ENCODE measurements at places on chromosomes 3 and 15. TPM values are rescaled to one million over a fixed set of nuclear protein-coding genes. Genes with fewer than 3 reads are reported as not detected.

CTXN2 gene
- not detected for total RNA-seq

PAQR5 gene
- not detected for total RNA-seq

CNTN4 gene
- total RNA-seq = 0.05 TPM

KNG1 gene
- total RNA-seq = not detected

PCLAF gene
- 2.0 TPM for total RNA-seq

ETV5 gene
- total RNA-seq = 0.49 TPM

PLA2G4D gene
- total RNA-seq = not detected

DNA sequence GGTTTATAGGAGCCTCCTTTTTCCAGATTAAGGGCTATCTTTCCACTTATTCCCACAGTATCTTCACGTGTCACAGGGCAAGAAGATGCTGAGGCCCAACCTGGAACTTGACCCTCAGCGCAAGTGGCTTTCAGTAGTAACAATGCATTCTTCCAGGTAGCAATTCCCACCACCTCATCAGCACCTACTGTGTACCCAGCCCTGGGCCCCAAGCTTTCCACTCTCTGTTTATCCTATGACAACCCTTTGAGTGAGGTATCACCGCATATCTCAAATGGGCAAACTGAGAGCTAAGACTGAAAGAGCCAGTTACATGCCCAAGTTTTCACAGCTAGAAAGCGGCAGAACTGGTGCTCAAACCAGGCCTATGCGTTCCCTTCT is 88.2 kb downstream of the CPN2 start:
- H3K27me3 ChIP-seq = peaks cover 20% of the 10 kb centered on the region
- H3K4me3 ChIP-seq = no peak overlapping the region
- no peak overlapping the region for H3K27ac ChIP-seq
- H3K36me3 ChIP-seq = no peaks in the 10 kb centered on the region
- H3K4me1 ChIP-seq = peaks cover 8% of the 10 kb centered on the region

- DNase-seq = no peak
- peaks cover 98% of the 10 kb centered on the region for H3K4me1 ChIP-seq
- peaks cover 12% of the 10 kb centered on the region for H3K36me3 ChIP-seq
- peak overlapping the region; percentile 100 for H3K27ac ChIP-seq
Measured at GRCh38 chr3:58350627-58351013, 17.9 kb downstream of the PXK start.

DNA sequence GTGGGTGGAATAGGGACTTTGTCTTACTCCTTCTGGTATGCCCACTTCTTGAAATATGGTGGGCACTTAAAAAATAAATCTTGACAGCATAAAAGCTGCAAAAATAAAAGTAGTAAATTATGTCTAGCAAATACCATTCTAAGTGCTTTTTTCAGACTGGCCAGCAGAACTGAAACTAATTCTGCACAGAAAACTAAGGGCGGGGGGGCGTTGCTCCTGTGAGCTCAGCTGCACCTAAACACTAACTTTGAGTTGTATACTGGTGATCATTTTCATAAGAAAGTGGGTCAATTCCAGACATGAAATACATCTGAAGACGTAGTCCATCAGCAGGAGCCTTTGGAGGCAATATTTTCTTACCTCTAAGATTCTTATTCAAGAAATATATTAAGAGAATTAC is 114.8 kb downstream of the WDR76 start:
- H3K4me3 ChIP-seq = no peak overlapping the region
- no peak for DNase-seq
- H3K27ac ChIP-seq = no peak overlapping the region
- H3K4me1 ChIP-seq = peaks cover 23% of the 10 kb centered on the region

DNA sequence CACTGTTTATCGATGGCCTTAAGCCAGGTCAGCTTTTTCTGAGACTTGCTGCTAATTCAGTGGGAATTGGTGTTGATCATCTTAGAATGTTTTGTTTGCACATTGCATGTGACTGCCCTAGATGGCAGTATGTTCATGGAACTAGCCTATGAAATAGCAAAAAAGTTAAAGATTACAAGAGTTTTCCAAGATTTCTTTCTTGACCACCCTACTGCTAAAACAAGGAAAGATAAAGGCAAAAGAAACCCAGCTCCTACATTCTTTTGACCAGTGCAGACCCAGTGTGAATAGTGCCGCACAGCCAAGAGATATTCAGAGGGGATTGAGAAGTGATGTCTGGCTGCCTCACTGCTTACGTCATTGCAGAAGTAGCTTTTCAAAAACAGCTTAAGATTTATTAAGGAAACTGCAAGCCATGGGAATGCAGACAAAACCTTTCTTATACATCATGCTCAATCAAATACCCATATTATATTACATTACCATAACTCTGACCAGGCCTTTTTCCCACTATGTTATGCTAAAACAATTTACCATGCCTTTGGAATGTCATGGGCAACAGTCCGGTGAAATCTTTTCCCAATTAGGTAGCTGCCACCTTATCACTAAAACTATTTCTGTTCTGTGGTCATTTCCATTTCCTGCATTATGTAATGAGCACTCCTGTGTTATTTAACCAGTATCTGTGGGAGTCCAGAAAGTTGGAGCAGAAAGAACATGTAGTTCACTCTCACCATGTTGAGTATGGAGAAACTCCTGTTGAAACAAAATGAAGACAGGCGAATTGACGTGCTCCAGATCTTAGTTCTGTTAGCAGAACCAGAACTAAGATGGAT is 6.0 kb downstream of the PHLDB2 start:
- H3K27me3 ChIP-seq = peaks cover 1% of the 10 kb centered on the region
- no peak overlapping the region for H3K27ac ChIP-seq
- peaks cover 14% of the 10 kb centered on the region for H3K4me1 ChIP-seq
- no peak overlapping the region for H3K4me3 ChIP-seq
- no peak for DNase-seq
- H3K36me3 ChIP-seq = peaks cover 4% of the 10 kb centered on the region

- H3K27me3 ChIP-seq = no peaks in the 10 kb centered on the region
- H3K4me3 ChIP-seq = no peak overlapping the region
- H3K36me3 ChIP-seq = no peaks in the 10 kb centered on the region
- no peak for DNase-seq
- H3K27ac ChIP-seq = no peak overlapping the region
Measured at GRCh38 chr3:150082898-150083654, 112.4 kb upstream of the PFN2 start.

GRCh38 chr3:32240159-32240545 is 1.7 kb downstream of the CMTM8 start:
- DNase-seq = no peak
- H3K4me3 ChIP-seq = peak overlapping the region; percentile 81
- H3K27ac ChIP-seq = no peak overlapping the region
- H3K27me3 ChIP-seq = peaks cover 21% of the 10 kb centered on the region

DNA sequence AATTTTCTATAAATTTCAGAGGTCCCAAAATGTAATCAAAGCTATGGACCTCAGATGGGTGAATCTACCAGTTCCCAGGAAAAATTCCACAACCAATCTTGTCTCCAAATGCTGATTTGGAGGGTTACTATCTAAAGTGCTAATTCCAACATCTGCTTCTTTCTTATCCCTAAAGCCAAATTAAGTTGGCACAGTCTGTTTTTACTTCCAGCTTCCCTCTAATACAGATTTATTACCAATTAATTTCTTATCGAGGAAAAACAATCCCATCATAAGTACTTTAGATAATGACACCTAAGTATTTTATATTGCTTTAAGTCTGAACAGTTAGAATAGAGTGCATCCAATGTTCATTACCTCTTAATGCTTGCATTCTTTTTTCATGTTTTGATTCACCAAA is 12.9 kb upstream of the TAFA4 start:
- H3K4me3 ChIP-seq = no peak overlapping the region
- no peak for DNase-seq
- H3K4me1 ChIP-seq = no peaks in the 10 kb centered on the region
- H3K27me3 ChIP-seq = peaks cover 13% of the 10 kb centered on the region
- H3K27ac ChIP-seq = no peak overlapping the region
- no peaks in the 10 kb centered on the region for H3K36me3 ChIP-seq

- no peak overlapping the region for H3K4me3 ChIP-seq
- peaks cover 6% of the 10 kb centered on the region for H3K36me3 ChIP-seq
- H3K4me1 ChIP-seq = peaks cover 26% of the 10 kb centered on the region
- H3K27me3 ChIP-seq = no peaks in the 10 kb centered on the region
Measured at GRCh38 chr3:71510510-71510909, 73.0 kb downstream of the FOXP1 start.

- peak overlapping the region; percentile 88 for H3K27ac ChIP-seq
- H3K4me3 ChIP-seq = peak overlapping the region; percentile 76
- H3K36me3 ChIP-seq = no peaks in the 10 kb centered on the region
Measured at GRCh38 chr3:32420126-32421038, 28.7 kb downstream of the CMTM7 start.

DNA sequence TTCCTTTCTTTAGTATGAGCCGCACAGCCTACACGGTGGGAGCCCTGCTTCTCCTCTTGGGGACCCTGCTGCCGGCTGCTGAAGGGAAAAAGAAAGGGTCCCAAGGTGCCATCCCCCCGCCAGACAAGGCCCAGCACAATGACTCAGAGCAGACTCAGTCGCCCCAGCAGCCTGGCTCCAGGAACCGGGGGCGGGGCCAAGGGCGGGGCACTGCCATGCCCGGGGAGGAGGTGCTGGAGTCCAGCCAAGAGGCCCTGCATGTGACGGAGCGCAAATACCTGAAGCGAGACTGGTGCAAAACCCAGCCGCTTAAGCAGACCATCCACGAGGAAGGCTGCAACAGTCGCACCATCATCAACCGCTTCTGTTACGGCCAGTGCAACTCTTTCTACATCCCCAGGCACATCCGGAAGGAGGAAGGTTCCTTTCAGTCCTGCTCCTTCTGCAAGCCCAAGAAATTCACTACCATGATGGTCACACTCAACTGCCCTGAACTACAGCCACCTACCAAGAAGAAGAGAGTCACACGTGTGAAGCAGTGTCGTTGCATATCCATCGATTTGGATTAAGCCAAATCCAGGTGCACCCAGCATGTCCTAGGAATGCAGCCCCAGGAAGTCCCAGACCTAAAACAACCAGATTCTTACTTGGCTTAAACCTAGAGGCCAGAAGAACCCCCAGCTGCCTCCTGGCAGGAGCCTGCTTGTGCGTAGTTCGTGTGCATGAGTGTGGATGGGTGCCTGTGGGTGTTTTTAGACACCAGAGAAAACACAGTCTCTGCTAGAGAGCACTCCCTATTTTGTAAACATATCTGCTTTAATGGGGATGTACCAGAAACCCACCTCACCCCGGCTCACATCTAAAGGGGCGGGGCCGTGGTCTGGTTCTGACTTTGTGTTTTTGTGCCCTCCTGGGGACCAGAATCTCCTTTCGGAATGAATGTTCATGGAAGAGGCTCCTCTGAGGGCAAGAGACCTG is 13.2 kb downstream of the GREM1 start:
- DNase-seq = no peak
- H3K4me3 ChIP-seq = peak overlapping the region; percentile 17
- H3K27me3 ChIP-seq = peaks cover 24% of the 10 kb centered on the region
- H3K4me1 ChIP-seq = no peaks in the 10 kb centered on the region

DNA sequence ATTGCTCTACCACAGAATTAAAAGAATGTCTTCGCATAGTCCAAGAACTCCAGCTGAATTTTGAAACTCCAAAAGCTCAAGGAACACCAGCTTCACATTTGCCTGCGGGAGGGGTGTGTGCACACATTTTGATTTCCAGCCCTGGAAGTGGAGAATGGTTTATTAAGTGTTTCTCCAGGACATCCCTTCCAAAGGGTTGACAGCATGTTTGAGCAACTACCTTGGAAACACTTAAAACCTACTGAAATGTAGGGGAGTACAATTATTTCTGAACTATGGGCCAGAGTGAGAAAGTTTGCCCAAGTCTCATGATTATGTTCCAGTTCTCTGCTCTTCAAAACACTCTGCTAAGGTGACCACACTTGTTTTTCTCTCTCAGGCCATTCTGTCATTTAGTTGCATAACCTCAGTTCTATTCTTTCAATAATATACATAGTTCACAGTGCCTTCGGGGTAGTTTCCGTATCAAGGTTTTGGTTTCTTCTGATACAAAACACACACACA is 7.9 kb downstream of the ACP3 start:
- H3K4me3 ChIP-seq = no peak overlapping the region

DNA sequence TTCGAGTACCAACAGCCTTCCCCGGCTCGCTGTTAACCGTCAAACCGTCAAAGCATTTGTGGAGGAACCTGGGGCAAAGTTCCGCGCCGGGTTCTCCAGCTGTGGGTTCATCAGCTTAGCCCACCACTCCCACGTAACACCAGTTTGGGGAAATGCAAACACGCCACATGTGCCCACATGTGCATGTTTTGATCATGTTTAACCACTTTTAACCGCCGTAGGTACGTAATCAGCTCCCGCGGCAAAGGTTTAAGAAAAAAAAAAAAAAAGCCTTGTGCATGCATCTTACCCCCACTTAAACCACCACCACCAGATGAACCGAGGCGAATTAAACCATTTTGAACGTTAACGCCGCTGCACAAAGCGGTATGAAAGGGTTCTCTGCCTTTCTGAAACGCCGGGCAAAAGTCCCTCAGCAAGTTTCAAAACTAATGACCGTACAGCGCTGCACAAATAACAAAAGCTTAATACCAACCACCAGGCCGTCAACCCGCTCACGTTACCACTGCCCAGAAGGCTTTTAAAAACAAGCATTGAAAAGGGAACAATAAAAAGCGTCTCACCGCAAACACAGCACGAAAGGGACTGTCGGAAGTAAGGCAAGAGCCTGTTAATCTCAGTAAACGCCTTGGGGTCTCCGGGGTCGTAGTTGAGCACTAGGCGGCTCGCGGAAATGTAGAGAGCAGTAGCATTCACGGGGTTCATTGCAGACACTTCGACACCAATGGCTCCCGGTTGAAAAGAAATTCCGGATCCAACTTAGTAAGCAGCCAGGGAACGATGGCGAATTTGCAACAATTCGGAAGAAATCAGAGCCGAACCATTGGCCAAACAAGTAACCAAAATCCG is 1.5 kb downstream of the MSL2 start:
- H3K4me3 ChIP-seq = peak overlapping the region; percentile 99
- H3K4me1 ChIP-seq = peaks cover 66% of the 10 kb centered on the region
- H3K36me3 ChIP-seq = peaks cover 47% of the 10 kb centered on the region
- peak overlapping the region; percentile 94 for H3K27ac ChIP-seq

DNA sequence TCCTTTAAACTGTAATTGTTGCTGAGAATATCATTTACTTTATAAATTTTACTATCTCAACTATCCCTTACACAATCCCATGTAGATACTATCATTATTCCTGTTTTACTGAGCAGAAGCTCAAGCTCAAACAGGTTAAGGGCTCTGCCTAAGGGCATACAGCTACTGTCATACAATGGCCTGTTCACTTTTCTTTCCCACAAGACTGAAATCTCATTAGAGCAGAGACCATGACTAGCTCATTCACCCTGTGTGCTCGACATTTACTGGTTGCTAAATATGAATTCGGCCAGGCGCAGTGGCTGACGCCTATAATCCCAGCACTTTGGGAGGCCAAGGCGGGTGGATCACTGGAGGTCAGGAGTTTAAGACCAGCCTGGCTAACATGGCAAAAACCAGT is 1.6 kb upstream of the MESP2 start:
- no peak overlapping the region for H3K27ac ChIP-seq
- peaks cover 2% of the 10 kb centered on the region for H3K4me1 ChIP-seq
- no peaks in the 10 kb centered on the region for H3K27me3 ChIP-seq
- H3K4me3 ChIP-seq = no peak overlapping the region
- no peaks in the 10 kb centered on the region for H3K36me3 ChIP-seq
- DNase-seq = no peak

DNA sequence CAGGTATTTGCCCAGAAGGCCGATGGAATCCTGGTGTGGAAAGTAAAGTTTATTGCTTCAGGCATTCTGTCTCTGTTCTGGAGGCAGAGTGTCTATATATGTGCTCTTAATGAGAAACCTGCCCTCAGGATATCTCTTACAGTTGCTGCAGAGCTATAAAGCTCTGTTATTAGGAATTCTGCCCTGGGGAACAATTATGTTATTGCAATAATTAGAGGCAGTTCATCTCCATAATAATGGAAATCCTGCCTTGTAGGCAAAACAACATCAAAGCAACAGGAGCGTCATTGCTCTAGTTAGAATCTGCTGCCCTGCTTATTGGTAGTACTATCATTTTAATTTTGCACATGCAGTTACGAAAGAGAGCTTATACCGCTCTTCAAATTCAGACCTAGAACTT is 175.6 kb downstream of the IL5RA start:
- no peaks in the 10 kb centered on the region for H3K36me3 ChIP-seq
- no peak overlapping the region for H3K27ac ChIP-seq
- H3K27me3 ChIP-seq = no peaks in the 10 kb centered on the region
- H3K4me1 ChIP-seq = no peaks in the 10 kb centered on the region
- DNase-seq = no peak
